Stimulated activated CD8-positive, alpha-beta memory T cell treated with anti-CD3 and anti-CD28 coated beads, Interleukin-15, amount 100 ng/mL, for 48 hours (primary cell): ENCODE measurements at places on chromosomes 2 and 18.

GRCh38 chr2:200625282-200625681 is 39.5 kb downstream of the AOX1 start:
- no peak for DNase-seq

- no peak for DNase-seq
These were observed 1314.8 kb downstream of the DPP10 start for GRCh38 chr2:115757286-115757685.

DNA sequence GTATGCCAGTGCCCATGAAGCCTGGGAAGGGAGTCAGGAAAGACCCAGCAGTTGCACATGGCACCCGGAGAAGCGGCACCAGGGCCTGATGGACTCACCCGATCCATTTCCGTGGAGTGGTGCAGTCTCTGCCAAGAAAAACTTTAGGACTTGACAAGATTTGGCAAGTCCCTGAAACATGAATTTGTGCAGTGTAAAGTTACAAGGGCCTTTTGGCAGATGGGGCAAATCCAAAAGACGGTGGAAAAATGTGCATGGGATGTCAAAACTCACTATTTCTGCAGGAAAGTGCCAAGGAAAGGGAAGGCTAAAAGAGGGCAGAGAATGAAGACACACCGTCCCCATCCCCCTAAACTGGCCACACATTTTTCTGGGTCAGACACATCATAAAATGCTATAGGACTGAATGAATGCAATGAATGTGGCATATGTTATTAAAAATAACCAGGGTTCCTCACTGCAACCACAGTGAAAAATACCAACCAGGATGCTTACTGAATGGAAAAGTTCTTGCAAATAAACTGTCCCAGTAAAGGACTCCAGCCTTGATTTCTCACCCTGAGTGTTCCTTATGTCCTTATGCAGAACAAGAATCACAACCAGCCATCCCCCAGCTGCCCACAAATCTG is 173.5 kb upstream of the SIX2 start:
- no peak for DNase-seq

DNA sequence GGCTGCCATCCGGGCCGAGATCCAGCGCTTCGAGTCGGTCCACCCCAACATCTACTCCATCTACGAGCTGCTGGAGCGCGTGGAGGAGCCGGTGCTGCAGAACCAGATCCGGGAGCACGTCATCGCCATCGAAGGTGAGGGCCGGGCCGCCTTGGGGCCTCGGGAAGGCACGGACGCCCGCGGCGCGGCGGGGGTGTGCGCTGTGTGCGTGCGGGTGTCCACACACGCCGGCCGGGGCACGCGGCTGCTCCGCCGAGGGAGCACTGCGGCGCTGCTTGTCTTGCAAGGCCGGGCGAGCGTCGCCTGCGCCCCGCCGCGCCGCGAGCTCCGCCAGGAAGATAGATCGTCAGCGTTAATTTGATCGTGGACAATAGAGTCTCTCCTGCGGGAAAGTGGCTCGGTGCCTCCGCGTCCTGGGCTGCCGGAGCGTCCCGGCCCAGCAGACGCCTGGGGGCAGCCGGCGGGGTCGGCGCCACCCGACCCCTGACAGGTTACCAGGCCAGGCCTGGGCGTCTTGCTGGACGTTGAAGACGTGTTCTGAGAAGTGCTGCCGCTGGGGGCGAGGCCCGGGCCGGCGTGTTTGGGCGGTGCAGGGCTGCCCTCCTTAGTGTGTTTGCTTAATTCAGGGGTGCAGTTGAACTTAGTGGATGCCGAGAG is 1.0 kb downstream of the AGAP1 start:
- DNase-seq, result no peak

DNA sequence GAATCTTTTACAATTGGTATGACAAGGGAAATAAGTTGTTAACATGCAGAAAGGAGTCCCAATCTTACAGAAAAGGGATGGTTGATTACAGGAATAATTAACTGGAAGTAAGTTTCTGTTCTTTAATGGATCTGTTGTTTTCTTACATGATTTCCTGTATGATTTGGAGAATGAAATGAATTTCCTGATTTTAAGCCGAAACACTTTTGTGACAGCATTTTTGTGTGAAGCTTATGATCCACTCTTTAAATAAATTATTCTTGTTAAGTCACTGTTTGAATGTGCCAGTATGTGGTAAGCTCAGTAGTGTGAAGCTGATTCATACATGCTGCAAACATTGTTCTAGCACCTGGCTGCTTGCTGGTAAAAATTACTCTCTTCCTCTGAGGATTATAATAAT is 516.2 kb downstream of the DCDC2C start:
- no peak for DNase-seq

- DNase-seq, result no peak
These were observed 287.0 kb downstream of the SLC8A1 start for GRCh38 chr2:40164736-40165508.

DNA sequence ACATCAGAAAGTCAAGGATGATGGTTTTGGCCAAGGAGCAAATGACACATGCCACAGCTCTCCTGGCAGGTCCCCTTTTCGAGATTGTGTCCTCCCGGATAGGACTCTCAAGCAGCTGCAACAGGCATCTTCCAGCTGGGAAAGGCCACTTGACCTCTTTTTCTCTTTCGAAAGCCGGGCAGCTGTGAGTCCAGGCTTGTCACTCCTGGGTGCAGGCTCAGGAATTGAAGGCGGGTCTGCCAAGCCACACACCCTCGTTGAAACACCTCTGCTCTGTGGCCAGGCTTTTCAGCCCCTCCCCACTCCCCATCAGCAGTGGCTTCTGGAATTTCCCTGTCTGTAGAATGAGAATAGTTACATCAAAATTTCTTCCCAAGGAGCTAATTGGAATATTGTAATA is 98.0 kb downstream of the CCDC138 start:
- no peak for DNase-seq

GRCh38 chr2:206981086-206981674 is 41.9 kb downstream of the CPO start:
- no peak for DNase-seq

DNA sequence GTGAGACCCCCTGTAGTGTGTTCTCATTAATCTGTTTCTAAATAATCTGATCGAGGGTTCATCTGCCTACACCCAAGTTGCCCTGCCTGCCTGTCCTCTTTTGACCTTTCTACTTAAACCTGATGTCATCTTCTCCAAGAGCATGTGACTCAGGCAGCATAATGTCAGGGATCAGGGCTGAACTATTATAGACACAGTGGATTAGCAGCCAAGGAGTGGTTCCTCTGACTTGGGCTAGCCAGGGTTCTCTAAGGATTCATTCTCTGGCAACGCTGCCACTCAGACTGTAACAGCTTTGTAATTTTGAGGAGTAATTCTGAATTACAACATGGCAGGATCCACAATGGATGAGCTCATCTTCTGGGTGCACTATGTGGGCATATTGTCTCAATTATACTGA is 124.0 kb downstream of the MDH1 start:
- DNase-seq, result no peak

GRCh38 chr18:74857901-74858300 is 260.2 kb downstream of the ZNF407 start:
- no peak for DNase-seq

DNA sequence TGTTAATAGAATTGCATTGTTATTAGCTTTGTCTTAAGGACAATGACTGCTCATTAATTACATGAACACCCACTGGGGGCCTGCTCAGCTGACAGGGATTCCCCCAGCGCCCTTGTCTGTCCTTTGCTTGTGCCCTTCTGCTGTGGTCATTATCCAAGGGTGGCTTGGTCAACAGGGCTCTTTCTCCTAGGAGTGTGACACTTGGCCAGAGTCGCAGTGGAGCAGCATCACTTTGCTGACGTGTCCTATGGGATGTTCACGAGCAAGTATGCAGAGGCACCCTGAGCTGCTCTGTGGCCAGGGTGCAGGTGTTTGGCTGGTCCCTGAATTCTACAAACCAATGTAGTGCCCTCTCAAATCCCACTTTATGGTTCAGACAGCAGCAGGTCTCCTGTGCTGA is 46.0 kb downstream of the PTGR3 start:
- DNase-seq, result no peak
